ENCODE measurements at places on chromosomes 2 and 18. TPM values are rescaled to one million over a fixed set of nuclear protein-coding genes. Genes with fewer than 3 reads are reported as not detected.

DNA sequence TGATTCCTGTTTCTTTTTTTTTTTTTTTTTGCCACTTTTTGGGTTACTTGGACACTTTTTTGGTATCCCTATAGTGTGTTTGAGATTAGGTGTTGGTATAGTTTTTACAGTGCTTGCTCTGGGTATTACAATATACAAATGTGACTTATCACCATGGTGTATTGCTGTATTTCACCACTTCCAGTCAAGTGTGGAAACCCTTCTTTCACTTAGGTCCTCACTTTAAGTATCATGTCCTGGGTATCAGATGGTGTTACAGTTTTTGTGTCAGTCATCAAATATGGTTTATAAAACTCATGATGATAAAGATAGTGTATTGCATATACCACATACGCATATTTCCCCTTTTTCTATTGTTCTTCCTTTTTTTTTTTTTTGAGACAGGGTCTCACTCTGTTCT lies 1.8 kb downstream of the ATP9B start:
- no peak for DNase-seq

- DNase-seq, result no peak
These were observed 795 bp downstream of the ANKRD39 start for GRCh38 chr2:96856776-96857666.

- DNase-seq, result no peak
These were observed 535.8 kb downstream of the GALR1 start for GRCh38 chr18:77785415-77785975.

DNA sequence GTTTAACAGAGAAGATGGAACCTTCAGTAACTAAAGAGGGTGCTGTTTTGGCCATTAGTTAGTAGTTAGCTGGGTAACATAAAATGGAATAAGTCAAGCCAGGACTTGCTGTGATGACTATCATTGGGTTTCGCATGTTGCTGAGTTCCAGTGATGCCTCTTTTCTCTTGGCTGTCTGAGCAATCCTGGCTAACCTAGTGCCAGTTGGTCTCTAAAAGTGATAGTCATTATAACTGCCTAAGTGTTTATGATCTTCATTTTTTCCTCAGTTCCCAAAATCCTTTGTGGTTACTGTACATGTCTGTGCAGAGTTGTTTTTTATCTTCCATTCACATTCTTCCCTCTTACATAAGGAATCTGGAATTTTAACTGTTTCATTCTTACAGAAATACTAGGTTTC lies 33.4 kb downstream of the WDR43 start:
- DNase-seq, result no peak

- no peak for DNase-seq
These were observed 152.5 kb downstream of the DTNA start for GRCh38 chr18:34862561-34862960.

The ACKR3 gene
- 21.2 TPM for total RNA-seq

The EFHD1 gene
- 29.0 TPM for total RNA-seq
